Activated naive CD4-positive, alpha-beta T cell treated with anti-CD3 and anti-CD28 coated beads for 36 hours (primary cell): ENCODE measurements at places on chromosomes 5 and 9.

DNA sequence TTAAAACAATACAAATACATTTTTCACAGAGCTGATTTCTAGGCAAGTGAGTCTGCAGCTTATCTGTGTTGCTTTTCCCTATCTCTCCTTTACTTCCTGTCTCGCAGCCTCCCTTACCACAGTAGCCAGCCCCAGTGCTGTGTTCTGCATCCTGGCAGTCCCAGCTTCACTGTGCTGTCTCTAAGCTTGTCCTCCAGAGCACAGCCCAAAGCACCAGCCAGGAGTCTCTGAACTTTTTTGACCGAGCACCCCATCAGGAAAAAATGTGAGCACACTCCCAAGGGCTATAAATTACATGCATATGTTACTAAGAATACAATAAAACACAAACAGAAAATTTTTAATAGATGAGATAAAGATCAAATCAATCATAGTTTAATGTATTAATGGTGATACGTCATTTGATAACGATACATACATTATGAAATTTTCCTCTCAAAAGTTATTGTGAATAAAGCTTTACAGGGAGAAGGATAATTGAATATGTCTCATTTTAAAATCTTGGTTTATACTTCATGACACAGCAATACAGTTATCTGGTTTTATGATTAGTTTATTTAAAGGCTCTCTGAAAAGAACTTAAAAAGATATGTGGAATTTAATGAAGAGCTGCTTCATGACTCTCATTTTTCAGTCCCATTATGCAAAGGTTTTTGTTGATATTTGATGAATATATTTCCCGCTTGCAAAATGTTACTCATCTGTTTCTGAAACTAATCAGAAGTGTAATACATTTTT is 7.3 kb upstream of the RHOBTB3 start:
- no peak overlapping the region for H3K27ac ChIP-seq
- peaks cover 21% of the 10 kb centered on the region for H3K4me1 ChIP-seq
- peaks cover 7% of the 10 kb centered on the region for H3K27me3 ChIP-seq
- no peaks in the 10 kb centered on the region for H3K36me3 ChIP-seq
- DNase-seq: no peak
- H3K4me3 ChIP-seq: no peak overlapping the region

GRCh38 chr5:24644761-24645160 is at the start of gene CDH10:
Gene CDH10 (minus strand): TSS chr5:24644978. CDS start chr5:24593490, 51,488 bp downstream.
- H3K36me3 ChIP-seq: no peaks in the 10 kb centered on the region
- no peak within 1 kb of the TSS for H3K4me3 ChIP-seq
- H3K4me1 ChIP-seq: no peaks in the 10 kb centered on the region
- H3K27me3 ChIP-seq: no peaks in the 10 kb centered on the region

GRCh38 chr5:172077664-172078425 is 71.4 kb upstream of the FBXW11 start:
- H3K27me3 ChIP-seq: no peaks in the 10 kb centered on the region
- H3K27ac ChIP-seq: no peak overlapping the region
- no peak for DNase-seq
- H3K36me3 ChIP-seq: peaks cover 31% of the 10 kb centered on the region
- no peak overlapping the region for H3K4me3 ChIP-seq

DNA sequence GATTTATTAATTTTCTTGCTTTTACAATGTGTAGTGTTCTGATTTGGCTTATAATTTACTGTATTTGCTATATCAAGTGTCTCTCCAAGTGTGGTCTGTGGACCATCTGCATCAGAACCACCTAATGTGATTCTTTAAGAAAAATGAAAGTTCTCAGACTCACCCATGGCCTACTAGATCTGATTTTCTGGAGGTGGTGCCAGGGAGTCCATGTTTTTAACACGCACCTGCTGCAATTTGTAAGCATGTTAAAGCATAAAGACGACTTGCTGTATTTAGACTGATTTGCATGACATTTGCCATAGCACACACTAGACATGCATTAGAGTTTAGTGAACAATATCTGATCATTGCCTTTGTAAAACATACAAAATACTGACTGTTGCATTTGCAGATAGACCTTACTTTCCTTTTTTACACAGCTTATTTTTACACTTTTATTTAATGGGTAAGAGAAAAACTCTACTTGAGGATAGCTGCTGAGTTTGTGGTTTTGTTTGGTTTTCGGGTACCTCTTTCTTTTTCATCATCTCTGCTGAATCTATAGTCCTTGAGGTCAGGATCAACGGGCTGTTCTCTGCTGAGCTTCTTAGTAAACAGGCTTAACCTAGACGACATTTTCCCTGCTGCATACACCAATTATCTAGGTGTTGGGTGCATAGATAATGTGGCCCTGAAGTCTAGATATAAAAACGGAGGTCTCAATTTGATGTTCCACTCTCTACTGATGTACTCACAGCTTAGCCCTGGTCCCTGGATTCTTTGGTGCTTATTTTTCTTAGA is 138.0 kb upstream of the ZNF366 start:
- no peak for DNase-seq
- no peak overlapping the region for H3K27ac ChIP-seq
- H3K36me3 ChIP-seq: no peaks in the 10 kb centered on the region
- no peaks in the 10 kb centered on the region for H3K4me1 ChIP-seq

DNA sequence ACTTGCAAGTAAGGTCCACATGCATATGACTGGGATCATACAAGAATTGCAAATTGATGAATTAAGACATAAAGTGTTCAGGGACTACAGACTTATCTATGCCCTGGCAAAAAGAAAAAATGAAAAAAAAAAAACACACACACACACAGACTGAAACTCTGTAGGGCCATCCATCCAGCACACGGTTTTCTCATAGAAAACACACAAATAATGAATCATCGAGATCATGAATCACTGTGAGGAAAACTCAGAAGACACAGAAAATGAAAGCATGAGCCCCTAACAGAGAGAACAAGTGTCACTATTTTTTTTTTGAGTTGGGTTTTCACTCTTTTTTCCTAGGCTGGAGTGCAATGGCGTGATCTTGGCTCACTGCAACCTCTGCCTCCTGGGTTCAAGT is 185.2 kb downstream of the IRX2 start:
- H3K27me3 ChIP-seq: peaks cover 6% of the 10 kb centered on the region
- H3K36me3 ChIP-seq: no peaks in the 10 kb centered on the region
- H3K4me1 ChIP-seq: no peaks in the 10 kb centered on the region
- no peak overlapping the region for H3K4me3 ChIP-seq

- peaks cover 5% of the 10 kb centered on the region for H3K4me1 ChIP-seq
- H3K4me3 ChIP-seq: no peak overlapping the region
- H3K27ac ChIP-seq: no peak overlapping the region
- no peaks in the 10 kb centered on the region for H3K27me3 ChIP-seq
- peaks cover 37% of the 10 kb centered on the region for H3K36me3 ChIP-seq
These were observed 16.9 kb downstream of the DNAJC18 start for GRCh38 chr5:139422307-139422893.

- H3K27ac ChIP-seq: no peak overlapping the region
- no peak overlapping the region for H3K4me3 ChIP-seq
- no peak for DNase-seq
- H3K36me3 ChIP-seq: no peaks in the 10 kb centered on the region
These were observed 405.5 kb downstream of the ARHGEF28 start for GRCh38 chr5:74031536-74031935.

DNA sequence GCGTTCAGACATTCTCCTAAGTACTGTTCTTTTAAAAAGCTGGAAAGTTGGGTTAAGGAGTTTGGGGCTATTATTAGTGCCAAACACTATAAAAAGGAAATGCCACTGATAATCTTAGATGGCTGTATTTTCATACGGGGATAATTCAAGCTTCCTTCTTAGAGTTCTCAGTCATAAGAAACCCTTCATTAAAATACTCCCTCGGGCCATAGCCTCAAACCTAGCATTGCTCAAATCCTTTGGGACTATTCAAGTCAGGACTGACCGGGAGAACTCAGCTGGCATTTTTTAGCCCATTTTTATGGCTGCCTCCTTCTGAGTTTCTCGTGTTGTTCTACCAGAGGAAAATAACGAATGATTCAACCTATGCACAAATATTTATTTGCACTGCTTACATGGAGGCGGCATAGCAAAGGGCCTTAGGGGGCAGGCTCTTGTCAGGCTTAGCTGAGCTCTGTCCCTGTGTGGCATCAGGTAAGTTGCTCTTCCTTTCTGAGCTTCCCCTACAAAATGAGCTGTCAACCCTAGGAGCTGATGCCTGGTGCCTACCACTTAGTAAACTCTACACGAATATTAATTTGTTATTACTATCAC is 33.5 kb upstream of the ADAM19 start:
- H3K27me3 ChIP-seq: no peaks in the 10 kb centered on the region
- no peak overlapping the region for H3K4me3 ChIP-seq
- H3K36me3 ChIP-seq: no peaks in the 10 kb centered on the region
- peak overlapping the region; percentile 91 for H3K27ac ChIP-seq
- peaks cover 70% of the 10 kb centered on the region for H3K4me1 ChIP-seq
- no peak for DNase-seq

- no peaks in the 10 kb centered on the region for H3K36me3 ChIP-seq
- no peak overlapping the region for H3K4me3 ChIP-seq
- H3K27ac ChIP-seq: no peak overlapping the region
- H3K27me3 ChIP-seq: peaks cover 22% of the 10 kb centered on the region
- DNase-seq: no peak
These were observed 285.6 kb upstream of the RPS23 start for GRCh38 chr5:82563745-82564144.

GRCh38 chr9:104301755-104302154 is 202.3 kb upstream of the OR13F1 start:
- H3K4me3 ChIP-seq: no peak overlapping the region
- DNase-seq: no peak
- H3K27me3 ChIP-seq: no peaks in the 10 kb centered on the region
- H3K27ac ChIP-seq: no peak overlapping the region
- H3K36me3 ChIP-seq: no peaks in the 10 kb centered on the region

- no peak overlapping the region for H3K4me3 ChIP-seq
- peaks cover 48% of the 10 kb centered on the region for H3K4me1 ChIP-seq
- DNase-seq: no peak
- no peak overlapping the region for H3K27ac ChIP-seq
These were observed 28.4 kb upstream of the LTC4S start for GRCh38 chr5:179765400-179765799.

GRCh38 chr5:44783634-44784315 is 25.0 kb upstream of the MRPS30 start:
- H3K27me3 ChIP-seq: peaks cover 2% of the 10 kb centered on the region
- no peak overlapping the region for H3K27ac ChIP-seq
- no peaks in the 10 kb centered on the region for H3K4me1 ChIP-seq
- no peak for DNase-seq

- DNase-seq: no peak
- H3K4me1 ChIP-seq: no peaks in the 10 kb centered on the region
- no peak overlapping the region for H3K27ac ChIP-seq
- no peak overlapping the region for H3K4me3 ChIP-seq
These were observed 50.4 kb downstream of the TRIO start for GRCh38 chr5:14193496-14193895.

GRCh38 chr9:14238079-14238478 is 75.9 kb downstream of the NFIB start:
- H3K4me3 ChIP-seq: no peak overlapping the region
- H3K27me3 ChIP-seq: no peaks in the 10 kb centered on the region
- no peaks in the 10 kb centered on the region for H3K4me1 ChIP-seq
- no peaks in the 10 kb centered on the region for H3K36me3 ChIP-seq
- no peak for DNase-seq

DNA sequence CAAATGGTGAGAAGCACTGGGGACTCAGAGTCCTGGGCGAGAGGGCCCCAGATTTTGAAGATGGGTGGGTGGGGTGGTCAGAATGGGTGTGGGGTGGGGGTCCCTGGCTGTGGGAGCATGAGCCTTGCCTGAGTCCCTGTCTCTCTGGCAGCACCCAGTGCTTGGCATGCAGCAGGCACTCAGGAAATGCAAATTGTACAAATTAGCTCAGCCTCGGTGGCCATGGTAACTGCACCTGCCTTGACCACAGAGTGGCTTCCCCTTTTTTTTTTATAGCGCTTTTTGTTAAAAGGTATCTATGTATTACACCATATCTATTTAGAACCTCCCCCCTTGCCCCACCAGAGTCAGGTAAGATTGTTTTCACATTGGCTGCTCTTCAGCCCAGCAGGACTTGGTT is 19.2 kb upstream of the PITX1 start:
- H3K27ac ChIP-seq: no peak overlapping the region
- H3K27me3 ChIP-seq: peaks cover 40% of the 10 kb centered on the region
- DNase-seq: no peak
- no peak overlapping the region for H3K4me3 ChIP-seq

GRCh38 chr9:30120666-30121065 is 2263.8 kb upstream of the ACO1 start:
- no peaks in the 10 kb centered on the region for H3K4me1 ChIP-seq
- no peaks in the 10 kb centered on the region for H3K36me3 ChIP-seq
- no peaks in the 10 kb centered on the region for H3K27me3 ChIP-seq
- no peak overlapping the region for H3K4me3 ChIP-seq
- no peak overlapping the region for H3K27ac ChIP-seq
- DNase-seq: no peak

GRCh38 chr9:114061830-114062474 is 16.1 kb downstream of the AMBP start:
- H3K27ac ChIP-seq: no peak overlapping the region
- H3K36me3 ChIP-seq: no peaks in the 10 kb centered on the region
- H3K27me3 ChIP-seq: peaks cover 7% of the 10 kb centered on the region
- H3K4me1 ChIP-seq: no peaks in the 10 kb centered on the region
- DNase-seq: no peak
- H3K4me3 ChIP-seq: no peak overlapping the region

DNA sequence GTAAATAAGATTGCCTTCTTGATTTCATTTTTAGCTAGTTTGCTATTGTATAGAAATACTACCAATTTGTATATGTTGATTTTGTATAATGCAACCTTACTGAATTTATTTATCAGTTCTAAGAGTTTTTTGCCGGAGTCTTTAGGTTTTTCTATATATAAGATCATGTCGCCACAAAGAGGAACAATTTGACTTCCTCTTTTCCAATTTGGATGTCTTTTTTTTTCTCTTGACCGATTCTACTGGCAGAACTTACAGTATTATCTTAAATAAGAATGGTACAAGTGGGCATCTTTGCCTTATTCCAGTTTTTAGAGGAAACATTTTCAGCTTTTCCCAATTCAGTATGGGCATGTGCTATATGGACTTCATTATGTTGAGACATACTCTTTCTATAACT is 624.7 kb upstream of the ACO1 start:
- H3K4me3 ChIP-seq: no peak overlapping the region
- H3K27ac ChIP-seq: no peak overlapping the region

GRCh38 chr5:56298336-56299090 is 65.4 kb upstream of the ANKRD55 start:
- H3K27me3 ChIP-seq: no peaks in the 10 kb centered on the region
- DNase-seq: no peak
- H3K36me3 ChIP-seq: no peaks in the 10 kb centered on the region
- no peak overlapping the region for H3K27ac ChIP-seq

DNA sequence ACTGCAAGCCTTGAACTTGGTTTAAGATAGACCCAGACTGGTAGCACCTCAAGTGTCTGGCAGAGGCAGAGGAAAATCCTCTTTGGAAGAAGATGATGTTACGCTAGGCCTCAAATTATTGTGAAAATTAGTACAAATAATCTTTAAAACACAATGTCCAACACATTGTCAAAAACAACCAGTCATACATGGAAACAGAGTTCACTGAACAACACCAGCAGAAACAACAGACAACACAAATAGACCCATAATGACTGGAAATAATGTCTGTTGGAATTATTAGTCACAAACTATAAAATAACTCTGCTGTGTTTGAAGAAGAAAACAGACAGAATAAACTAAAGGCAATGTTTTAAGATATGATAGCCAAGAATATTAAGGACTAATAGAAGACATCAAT is 15.4 kb upstream of the ZNF366 start:
- H3K36me3 ChIP-seq: no peaks in the 10 kb centered on the region
- H3K27ac ChIP-seq: no peak overlapping the region
- DNase-seq: no peak
- no peak overlapping the region for H3K4me3 ChIP-seq
